ENCODE measurements at places on chromosomes 12 and 14. TPM values are rescaled to one million over a fixed set of nuclear protein-coding genes. Genes with fewer than 3 reads are reported as not detected.

Gene P2RX2
- polyA plus RNA-seq = 0.98 TPM

DNA sequence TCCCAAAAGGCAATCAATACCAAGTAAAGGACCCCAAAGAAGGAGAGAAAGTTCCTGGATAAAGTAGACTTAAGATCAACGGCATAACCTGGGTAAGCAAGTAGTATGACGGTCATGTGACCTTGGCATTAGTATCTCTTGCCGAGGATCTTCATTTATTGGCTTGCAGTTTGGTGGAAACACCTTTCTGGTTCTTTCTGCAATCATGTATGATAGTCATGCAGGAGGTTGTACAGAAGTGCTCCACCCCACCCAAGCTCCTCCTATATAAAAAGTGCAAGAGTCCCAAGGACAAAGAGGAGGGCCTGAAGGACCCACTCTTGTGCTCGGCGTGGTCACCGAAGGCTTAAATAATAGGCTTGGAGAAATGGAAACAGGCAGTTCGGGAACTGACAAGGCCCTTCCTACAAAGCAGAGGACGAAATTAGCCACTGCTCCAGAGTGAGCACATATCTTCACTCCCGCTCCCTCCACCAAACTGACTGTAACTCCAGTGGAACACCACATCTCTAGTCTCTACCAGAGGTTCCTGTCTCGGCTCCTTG, 750 bp downstream of the CS start:
- DNase-seq = no peak

DNA sequence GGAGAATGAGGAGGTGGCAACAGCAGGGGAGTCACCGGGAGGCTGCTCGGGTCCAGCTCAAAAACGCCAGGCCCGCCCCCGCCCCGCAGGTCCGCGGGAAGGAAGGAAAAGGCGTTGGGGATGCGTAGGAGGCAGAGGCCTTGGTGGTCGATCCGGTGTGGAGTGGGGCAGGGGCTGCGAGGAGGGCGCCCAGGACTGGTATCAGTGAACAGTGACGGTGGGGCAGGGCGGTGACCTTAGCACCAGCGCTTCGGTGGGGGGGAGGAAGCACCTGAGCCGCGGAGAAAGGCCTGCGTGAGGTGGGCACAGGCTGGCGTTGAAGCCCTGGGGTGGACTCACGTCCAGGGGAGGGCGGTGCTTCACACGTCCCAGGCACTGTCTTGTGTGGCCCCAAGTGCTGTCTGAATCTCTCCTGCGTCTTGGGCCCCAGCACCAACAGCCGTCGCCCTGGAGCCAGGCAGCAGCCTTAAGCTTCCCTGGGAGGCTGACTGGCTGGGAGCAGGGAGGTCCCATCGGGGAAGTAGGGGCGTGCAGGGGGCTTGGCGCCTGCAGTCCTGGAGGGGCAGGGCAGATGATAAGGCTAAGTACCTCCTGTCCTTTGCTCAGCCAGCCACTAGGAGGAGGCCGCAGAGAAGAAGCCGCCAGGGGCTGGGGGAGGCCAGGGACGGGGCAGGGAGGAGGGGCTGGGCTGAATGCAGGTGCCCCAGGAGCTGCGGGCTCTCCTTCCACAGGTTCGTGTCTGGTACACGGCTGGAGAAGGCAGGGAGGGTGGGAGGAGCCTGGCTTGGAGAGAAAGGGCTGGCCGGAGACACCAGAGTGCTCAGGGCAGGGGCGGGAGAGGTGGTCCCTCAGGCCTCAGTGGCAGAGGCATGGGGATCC, 26.5 kb downstream of the ZBTB42 start:
- no peak for DNase-seq

DNA sequence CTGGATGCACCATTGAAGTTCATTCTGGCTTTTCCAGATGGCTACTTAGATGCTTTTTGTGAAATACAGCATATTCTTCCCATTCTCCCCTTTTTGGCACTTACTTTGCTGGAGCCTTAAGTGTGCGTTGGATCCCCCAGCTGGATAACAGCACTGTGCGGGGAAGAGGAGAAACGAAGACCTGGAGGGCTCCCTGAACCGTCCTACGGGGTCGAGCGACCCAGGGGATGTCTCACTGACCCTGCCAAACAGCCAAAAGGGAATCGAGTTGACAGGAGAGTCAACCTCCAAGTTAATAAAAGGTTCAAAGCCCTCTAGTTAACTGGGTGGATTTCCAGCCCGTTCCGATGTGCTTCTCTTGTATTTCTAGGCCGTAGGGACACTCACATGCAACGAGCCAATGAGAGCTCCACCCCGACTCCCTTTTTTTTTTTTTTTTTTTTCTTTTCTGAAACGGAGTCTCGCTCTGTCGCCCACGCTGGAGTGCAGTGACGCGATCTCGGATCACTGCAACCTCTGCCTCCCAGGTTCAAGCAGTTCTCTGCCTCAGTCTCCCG, 1.0 kb upstream of the CAMKK2 start:
- peak; percentile 44 for DNase-seq

DNA sequence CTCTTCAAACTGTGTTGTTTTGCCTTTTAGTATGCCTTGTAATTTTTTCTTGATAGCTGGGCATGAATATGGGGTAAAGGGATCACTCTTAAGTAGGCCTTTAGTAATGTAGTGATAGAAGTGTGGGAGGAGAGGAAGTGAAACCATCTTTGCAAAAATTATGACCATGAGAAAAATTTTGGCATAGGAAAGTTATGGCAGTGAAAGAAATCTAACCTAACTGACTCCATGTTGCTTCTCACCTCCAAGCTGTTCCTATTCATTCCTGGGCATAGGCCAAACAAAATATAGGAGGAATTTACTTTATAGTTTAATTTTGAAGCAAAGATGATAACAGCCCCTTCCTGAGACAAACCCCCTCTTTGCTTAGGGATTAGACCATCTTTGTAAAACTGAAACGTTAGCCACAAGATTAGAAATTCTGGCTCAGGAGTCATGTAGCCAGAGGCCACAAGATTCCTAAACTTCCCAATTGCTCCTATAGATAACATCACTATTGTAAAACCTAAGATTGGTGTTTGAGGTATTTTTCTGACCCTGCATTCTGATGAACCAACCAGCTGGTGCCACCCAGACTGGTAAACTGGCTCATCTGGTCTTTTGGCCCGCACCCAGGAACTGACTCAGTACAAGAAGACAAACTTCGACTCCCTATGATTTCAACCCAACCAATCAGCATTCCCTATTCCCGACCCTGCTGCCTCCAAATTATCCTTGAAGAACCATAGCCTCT, 45.8 kb downstream of the CRADD start:
- no peak for DNase-seq

Gene PTPRO
- 231 TPM for polyA plus RNA-seq

DNA sequence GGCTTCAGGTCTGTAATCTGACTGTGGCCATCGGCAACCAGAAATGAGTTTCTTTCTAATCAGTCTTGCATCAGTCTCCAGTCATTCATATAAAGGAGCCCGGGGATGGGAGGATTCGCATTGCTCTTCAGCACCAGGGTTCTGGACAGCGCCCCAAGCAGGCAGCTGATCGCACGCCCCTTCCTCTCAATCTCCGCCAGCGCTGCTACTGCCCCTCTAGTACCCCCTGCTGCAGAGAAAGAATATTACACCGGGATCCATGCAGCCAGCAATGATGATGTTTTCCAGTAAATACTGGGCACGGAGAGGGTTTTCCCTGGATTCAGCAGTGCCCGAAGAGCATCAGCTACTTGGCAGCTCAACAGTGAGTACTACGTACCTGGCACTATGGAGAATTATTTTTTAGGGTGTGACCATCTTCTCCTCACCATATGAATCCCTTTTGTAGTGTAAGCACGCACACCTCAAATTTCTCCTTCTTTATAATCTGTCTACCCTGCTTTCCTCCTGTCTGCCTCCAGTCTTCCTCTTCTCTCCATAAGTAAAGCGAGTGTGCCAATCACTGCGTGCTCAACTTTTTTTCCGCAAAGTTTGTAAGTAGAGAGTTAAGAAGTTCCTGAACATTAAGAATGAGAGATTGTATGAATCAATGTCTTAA, at the start of gene TPH2:
Gene TPH2, plus strand, starts transcription at position 118 of the 658 bp plus-strand sequence. Its CDS starts 142 bp downstream, at position 260.
- peak; percentile 27 for DNase-seq

DNA sequence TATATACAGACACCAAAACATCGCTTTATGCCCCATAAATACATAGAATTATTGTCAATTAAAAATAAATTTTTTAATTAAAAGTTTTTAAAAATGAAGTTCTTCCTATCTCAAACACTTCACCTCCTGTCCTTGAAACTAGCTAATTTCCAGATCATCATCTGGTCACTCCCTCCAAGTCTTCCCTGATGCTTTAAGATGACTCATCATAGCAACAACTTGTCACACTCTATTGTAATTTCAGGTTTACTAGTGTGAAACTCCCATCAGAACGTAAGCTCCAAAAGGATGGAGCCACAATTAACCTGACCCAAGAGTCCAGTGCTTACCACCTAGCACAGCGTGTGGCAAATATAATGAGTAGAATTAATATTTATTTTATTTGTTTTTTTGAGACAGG, 16.3 kb downstream of the GXYLT1 start:
- no peak for DNase-seq

Gene CCDC38
- 0.42 TPM for polyA plus RNA-seq

DNA sequence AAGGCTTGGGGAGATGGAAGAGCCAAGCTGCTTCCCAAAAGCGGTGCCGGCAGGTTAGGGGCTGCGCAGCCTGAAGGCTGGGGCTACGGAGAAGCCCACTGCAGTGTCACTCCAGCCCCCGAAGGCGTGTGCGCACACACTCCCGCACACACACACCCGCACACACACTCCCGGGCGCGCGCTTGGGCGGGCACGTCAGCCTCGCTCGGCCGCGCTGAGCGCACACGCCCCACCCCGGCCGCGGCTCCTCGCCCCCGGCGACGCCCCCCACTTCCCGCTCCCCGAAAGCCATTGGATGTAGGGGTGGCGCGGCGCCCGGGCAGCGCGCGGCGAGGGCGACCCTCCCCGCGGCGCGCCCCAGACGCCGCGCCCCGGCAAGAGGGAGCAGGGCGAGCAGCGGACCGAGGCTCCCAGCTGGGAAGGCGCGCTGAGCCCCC, at the start of gene KCNK10:
Gene KCNK10, minus strand, starts transcription at position 184 of the 437 bp plus-strand sequence. CDS start 471 bp downstream, outside the sequence.
- no peak for DNase-seq

DNA sequence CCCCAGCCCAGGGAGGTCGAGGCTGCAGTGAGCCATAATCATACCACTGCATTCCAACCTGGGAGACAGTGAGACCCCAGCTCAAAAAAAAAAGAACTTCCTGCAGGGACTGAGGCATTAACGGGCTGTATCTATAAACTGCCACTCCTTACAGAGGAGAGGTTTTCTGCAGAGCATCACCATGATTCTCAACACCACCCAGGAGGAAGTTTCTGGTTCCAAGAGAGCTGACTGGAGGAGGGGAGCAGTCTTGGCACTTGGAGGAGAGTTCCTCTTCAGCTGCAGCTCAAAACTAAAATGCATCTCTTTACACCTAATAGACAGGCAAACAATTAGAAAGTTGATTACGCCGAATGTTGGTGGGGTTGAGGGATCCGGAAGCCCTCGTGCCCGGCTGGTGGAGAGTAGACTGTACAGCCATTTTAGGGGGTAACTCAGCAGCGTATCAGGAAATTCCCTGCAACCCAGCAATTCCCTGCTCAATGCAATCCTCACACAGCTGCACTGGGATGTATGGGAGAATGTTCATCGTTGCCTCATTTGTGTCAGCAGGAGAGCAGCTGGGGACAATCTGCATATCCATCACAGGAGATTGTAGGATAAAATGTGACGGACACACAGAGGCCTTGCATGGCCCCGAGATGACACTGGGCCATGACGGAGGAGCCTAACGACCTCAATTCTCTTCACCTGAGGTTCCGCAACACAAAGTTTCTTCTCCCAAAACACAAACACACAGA, 36.6 kb downstream of the ACTN1 start:
- no peak for DNase-seq

GRCh38 chr12:132550830-132551640, 59.3 kb downstream of the LRCOL1 start:
- DNase-seq = no peak

GRCh38 chr14:20501346-20501745, 4.0 kb upstream of the RNASE10 start:
- DNase-seq = no peak

DNA sequence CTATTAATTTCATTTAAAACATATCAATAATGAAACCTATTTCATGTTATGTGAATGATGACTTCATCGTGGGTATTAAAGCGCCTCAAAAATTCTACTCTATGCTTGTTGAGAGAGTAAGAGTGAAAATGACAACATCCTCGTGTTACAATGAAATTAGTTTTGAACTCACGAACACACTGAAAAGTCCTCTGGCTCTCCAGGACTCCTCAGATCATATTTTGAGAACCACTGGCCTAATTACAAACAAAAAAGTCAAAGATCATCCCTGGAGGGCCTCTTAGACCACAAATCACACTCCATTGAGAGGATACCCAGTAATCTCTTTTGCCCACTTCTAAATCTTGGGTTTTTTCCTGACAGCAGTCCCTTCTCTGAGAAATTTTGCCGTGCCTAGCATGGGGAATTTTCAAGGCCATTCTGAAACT, 19.1 kb downstream of the DAAM1 start:
- no peak for DNase-seq

- DNase-seq = no peak
Measured at GRCh38 chr12:108479364-108480070, 35.6 kb upstream of the FICD start.

DNA sequence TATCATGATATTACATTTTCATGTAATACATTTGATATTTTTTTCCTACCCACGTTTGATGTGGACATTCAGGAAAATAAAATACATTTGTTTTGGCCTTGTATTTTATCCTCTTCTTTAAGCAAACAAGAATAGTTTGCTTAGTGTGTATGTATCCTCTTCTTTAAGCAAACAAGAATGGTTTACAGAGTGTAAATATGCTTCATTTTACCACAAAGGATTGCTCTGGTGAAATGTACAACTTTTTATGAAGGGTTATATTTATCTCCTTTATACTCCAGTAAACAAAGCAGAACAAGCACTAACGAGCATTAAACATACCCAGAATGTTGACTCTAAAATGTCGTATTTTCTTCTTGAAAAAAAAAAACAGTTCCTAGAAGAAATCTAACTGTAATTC, 244.7 kb downstream of the KCNH5 start:
- DNase-seq = no peak

Gene LDHB
- polyA plus RNA-seq = 1,291 TPM

DNA sequence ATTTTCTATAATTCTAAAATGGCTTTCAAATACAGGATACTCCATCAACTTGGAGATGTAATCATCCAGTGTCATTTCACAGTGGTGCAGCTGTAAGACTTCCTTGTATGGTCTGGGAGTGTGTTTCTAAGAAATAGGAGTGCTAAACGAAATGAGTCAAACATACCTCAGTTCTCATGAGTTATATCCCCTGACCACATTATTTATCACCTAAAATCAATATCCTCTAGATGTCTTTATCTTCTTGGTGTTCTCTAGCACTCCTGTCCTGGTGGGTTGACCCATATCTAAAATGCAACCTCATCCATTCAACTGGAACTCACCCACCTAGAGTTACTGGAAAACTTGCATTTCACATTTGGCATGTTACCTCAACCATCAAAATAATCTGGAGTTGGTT, 33.2 kb downstream of the TMEM30B start:
- DNase-seq = no peak

Gene USP30
- polyA plus RNA-seq = 23.7 TPM

Gene CABP1
- 4.6 TPM for polyA plus RNA-seq

GRCh38 chr14:89498878-89499277, 81.8 kb upstream of the FOXN3 start:
- DNase-seq = no peak

- no peak for DNase-seq
Measured at GRCh38 chr12:30364822-30365221, 330.8 kb downstream of the IPO8 start.

GRCh38 chr12:62599854-62600437, 133.3 kb downstream of the MON2 start:
- no peak for DNase-seq

Gene PFKM
- 125 TPM for polyA plus RNA-seq

Gene OASL
- polyA plus RNA-seq = 0.12 TPM

Gene DIABLO
- polyA plus RNA-seq = 77.2 TPM

GRCh38 chr14:79831195-79831892, 380.0 kb downstream of the DIO2 start:
- no peak for DNase-seq

Gene ANKLE2
- 79.6 TPM for polyA plus RNA-seq

Gene TSPAN8
- polyA plus RNA-seq = 35.7 TPM

Gene HNRNPC
- 833 TPM for polyA plus RNA-seq

Measured in renal cortex interstitium (tissue), 15 donors.